ENCODE measurements at places on chromosomes 3 and 15.

- no peak for DNase-seq
Measured at GRCh38 chr3:59856934-59857460, 807.2 kb upstream of the CFAP20DC start.

- no peak for DNase-seq
Measured at GRCh38 chr15:57229051-57229450, 147.3 kb upstream of the CGNL1 start.

- DNase-seq, result no peak
Measured at GRCh38 chr3:71374582-71374981, 208.9 kb downstream of the FOXP1 start.

DNA sequence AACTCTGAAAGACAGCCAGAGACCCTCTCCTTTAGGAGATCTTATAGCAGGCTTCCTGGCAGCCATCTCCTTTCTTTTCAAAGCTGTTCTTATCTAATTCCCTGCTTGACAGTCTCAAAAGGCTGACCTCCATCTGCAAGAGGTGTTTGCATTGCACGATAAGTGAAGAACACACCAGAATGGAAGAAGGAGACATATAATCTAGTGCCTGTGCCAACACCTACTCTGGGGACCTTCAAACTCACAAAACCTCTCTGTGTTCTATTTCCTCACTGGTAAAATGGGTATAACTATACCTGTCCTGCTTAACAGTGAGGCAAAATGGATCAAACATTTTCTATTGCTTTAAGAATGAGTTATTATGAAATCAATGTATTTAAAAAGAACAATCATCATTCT lies 65.0 kb downstream of the WDR72 start:
- no peak for DNase-seq

DNA sequence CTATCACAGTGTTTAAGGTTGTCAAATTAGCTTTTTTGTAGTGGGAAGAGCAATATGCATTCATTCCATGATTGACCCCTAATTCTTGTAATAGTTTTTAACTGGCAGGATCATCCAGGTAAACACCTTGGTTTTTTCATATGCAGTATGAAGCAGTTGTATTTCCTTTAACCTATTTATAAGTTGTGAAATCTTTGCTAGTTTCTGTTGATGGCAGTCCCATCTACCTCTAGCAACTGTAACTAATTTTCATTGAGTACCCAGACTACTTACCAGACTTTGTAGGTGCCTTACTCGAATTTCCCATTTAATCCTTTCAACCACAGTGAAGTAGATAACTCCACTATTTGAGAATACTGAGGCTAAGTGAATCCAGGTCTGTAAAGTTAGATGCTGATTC lies 6.1 kb downstream of the FXR1 start:
- DNase-seq, result no peak

DNA sequence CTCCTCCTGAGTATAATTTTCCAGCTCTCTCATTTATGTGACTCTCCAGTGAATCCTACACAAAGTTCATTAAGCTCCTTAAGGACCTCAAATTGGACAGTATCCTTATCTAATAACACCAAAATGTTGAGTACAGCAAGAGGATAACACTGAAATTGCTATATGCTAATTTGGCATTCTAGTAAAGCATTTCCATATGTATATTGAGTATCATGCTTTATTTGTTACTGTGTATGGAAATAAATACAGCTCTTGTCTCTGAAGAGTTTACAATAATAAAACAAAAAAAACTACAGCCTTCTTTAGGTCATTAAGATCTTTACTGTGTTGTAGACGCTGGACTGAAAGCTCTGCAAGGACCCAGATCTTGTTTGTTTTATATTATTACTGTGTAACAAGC lies 1341.3 kb downstream of the ROBO1 start:
- no peak for DNase-seq

DNA sequence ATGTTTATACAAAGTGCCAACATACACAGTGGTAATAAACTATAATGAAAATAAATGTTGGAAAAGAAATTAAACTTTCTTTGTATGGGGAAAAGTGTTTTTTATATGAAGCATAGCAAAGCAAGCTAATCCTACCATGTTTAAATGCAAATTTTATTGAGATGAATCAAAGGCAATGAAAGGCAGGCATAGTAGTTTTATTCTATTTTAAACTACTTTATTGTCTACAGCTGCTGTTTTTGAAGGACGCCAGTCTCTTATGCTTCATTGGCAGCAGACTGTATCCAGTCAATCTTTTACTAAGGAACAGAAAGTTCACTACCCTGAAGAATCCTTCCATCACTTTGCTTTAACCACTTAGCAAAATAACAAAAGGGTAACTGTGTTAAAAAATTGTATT lies 761.0 kb downstream of the ROBO2 start:
- DNase-seq, result no peak

DNA sequence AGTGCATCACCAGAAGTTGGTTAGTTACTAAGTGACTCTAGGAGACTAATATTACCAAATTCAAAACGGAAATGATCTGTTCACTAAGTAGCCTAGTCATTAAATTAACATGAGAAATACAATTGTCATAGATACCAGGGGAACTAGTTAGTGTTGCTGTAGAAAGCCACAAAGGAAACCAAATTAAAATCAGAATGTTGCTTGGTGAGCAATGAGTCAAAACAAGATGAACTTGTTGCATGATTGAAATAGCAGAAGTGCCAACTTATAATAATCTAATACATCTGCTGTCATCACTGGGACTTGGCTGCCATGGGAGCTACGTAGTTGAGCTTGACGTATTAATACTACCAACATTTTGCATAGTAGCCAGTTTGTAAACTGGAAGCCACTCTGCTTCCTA lies 458.1 kb downstream of the DIPK2A start:
- DNase-seq, result no peak

DNA sequence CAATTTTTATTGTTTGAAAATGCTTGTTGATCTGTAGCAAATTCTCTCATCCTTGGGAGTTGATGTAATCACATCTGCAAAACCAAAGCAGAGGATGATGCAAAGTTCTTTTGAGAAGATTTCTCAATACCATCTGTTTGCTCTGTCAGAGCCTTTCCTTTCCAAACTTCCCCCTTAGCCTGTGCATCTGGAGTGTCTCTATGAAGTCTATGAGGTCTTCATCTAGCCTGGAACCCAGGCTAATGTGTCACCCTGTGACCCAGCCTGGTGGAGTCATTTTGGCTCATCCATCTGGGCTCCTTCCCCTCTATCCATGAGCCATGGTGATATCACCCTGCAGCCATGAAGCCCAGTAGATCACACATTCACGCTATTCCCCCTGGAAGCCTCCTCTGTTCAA lies 123.2 kb upstream of the SLC7A14 start:
- DNase-seq, result no peak

DNA sequence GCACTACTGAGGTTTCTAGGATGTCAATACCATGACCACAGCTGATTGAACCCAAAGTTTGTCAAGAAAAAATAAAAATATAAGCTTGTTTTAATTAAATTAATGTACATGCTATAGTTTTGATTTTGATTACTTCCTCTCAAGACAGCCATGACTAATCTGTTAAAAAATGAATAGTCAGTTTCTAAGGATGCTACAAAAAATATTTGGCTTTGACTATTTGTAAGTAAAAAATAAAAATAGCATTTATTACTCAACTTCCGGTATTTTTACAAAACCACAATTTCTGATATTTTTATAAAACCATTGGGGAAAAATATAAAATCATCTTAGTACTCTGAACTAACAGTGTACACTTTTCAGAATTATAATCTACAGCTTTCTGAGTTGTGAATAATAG lies 12.1 kb upstream of the TEX9 start:
- no peak for DNase-seq

- no peak for DNase-seq
Measured at GRCh38 chr3:157312376-157312745, 124.3 kb upstream of the PTX3 start.

GRCh38 chr15:88057836-88058235 lies 198.7 kb downstream of the NTRK3 start:
- DNase-seq, result no peak

- no peak for DNase-seq
Measured at GRCh38 chr15:86373147-86373546, 293.5 kb downstream of the AGBL1 start.

DNA sequence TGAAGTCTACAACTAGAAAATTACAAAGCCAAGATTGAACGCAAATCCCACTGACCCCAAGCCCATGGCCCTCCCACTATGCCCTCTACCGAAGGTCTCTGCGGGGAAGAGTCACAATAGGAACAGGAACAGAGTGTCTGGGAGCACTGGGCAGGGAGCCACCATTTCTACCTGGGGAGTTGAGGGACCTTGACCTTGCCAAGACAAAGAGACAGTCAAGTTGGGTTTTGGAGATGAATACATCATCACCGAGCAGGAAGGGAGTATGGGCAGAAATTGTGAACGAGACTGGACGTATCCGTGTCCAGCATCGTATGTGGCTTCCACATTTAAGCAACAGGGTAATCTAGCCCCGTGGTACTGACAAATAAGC lies 30.8 kb upstream of the BFSP2 start:
- no peak for DNase-seq

DNA sequence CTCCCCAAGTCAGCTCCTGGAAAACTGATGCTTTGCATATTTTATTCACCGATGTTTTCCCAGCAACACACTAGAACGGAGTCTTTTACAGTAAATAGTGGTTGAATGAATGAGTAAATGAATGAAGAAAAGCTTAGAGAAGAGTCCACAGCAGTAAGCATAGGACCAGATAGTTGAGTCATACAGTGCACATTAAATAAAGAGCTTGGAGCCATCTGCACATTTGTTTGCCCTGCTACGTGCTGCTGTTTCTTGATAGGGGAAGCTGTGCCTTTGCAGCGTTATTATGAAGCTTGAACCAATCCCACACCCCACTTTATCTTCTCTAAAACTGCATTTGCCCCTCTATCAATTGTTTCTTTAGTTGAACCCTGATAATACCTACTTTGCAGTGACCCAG lies 1.2 kb downstream of the FAM98B start:
- no peak for DNase-seq

GRCh38 chr3:95037927-95038326 lies 975.1 kb downstream of the NSUN3 start:
- DNase-seq, result no peak

DNA sequence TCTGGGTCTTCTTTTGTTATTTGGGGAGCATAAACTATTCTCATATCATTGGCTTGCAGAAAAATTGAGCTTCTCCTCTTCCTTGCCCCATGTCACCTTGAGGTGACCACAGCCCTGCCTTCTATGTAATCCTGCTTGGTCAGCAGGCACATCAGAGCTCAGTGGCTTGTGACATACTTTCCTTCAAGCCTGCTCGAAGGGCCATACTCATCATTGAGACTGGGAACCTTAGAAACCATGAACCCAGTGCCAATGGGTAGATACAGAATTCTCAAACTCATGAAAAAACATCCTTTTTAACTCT lies 3.7 kb upstream of the CCR2 start:
- no peak for DNase-seq

DNA sequence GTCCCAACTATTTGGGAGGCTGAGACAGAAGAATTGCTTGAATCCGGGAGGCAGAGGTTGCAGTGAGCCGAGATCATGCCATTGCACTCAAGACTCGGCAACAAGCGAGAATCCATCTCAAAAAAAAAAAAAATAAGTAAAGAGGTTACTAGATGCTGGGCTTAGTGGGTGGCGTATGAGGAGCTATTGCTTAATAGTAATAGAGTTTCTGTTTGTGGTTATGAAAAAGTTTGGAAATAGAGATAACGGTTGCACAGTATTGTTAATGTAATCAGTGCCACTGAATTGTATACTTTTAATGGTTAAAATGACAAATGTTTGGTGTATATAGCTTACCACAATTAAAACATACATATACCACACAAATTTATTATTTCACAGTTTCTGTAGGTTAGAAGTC lies 14.7 kb upstream of the HHATL start:
- no peak for DNase-seq

DNA sequence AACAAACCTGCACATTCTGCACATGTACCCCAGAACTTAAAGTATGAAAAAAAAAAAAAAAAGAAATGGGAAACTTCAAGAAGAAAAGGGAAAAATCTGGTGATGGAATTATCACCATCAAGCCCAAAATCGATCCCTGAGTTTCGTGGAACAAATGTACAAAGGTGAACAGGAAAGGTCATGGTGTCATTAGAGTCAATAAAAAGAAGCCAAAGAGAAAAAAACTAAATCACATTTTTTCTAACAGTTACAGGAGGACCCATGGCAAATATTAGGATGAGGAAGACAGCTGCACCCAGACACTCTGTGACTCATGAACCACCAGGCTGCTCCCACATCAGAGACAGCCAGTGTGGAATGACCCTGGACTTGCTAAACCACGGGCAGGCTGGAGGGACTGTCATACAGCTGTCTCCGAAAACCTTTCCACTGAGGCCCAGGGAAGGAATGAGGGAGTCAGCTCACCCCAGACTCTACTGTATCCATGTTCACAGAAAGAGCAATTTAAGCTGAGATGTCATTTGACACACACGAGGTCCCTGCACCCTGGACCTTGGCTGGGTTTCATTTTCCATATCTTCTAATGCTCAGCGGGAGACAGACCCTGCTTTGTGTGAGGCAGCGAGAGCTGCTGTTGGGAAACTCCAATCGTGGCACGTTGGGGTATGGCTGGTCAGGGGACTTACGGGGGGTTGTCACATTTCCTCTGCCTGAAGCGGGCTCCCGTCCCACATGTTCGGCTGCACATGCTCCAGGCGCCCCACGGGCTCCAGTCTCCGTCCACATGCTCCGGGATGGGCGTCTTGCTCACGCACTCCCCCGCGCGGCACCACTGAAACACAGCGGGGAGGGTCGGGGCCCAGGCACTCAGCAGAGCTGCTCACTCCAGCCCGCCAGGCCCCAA lies 210.2 kb downstream of the ADAMTS17 start:
- no peak for DNase-seq

GRCh38 chr15:33011976-33012375 lies 182.5 kb downstream of the FMN1 start:
- no peak for DNase-seq

- no peak for DNase-seq
Measured at GRCh38 chr15:48500595-48500994, 144.9 kb downstream of the FBN1 start.

- no peak for DNase-seq
Measured at GRCh38 chr3:48695393-48695753, 9.7 kb upstream of the NCKIPSD start.

DNA sequence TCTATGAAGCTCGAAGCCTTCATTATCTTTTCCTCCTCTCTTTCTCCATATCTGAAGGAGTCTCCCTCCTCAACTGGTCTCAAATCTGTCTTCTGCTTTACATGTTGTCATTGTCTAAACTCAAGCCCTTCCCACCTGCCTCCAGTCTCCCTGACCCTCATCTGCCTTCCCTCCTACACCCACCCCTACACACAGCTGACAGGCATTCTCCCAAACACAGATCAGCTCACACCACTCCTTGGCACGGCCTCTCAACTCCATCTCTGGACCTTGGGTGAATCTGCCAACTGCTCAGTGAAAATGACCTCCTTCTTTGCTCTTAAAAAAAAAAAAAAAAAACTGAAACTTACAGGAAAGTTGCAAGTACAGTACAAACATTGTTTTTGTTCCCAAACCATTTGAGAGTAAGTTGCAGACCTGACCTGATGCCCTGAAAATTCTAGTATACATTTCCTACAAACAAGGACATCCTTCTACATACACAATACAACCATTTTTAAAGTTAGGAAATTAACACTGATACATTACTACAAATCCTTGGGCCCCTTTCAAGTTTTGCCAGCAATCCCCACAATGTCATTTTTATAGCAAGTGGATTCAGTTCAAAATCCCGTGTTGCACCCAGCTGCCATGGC lies 49.4 kb upstream of the UBE2E1 start:
- DNase-seq, result no peak

All from HS-27A (cell line).